Mesenteric fat pad (tissue), 1 donor: ENCODE measurements at places on chromosomes 1 and 21. TPM values are rescaled to one million over a fixed set of nuclear protein-coding genes. Genes with fewer than 3 reads are reported as not detected.

SDCCAG8 gene
- total RNA-seq, result 41.7 TPM

DNA sequence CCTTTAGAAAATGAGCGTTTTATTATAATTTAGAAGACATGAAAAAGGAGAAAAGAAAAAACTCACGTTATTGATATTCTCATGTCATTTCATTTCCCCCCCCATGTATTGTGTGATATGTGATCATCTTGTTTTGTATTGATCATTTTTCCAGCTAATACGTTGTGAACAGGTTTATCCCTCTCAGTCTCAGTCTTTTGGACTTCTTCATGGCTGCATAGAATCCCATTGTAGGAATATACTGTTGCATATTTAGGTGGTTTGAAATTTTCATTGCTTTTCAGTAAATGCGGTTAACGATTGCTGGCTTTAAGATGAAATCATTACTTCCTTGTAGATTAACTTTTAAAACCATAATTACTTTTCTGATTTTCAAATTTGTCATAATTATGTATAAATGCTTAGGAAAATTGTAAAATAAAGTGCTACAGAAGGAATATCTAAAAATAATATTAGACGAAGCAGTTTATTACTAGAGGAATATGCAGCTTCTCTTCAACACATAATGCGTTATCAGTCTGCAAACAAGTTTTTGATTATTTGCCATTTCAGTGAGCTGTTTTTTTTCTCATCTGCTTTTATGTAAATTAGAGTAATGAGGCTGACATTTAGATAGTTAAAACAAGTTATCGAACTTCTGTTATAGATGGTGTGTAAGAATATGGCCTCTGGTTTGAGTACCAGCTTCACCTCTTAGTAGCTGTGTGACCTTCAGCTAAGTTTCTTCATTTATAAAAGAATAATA, 1.8 kb downstream of the SON start:
- no peak for DNase-seq

FAM167B gene
- 7.5 TPM for total RNA-seq

PCAT6 gene
- total RNA-seq, result 1.2 TPM

S100A1 gene
- total RNA-seq, result 12.6 TPM

LORICRIN gene
- not detected for total RNA-seq

GRCh38 chr1:159939678-159940002, 5.8 kb downstream of the IGSF9 start:
- DNase-seq, result no peak

GRCh38 chr1:198595765-198596164, 43.1 kb upstream of the PTPRC start:
- DNase-seq, result no peak

GRCh38 chr1:230753586-230754251, 6.5 kb downstream of the CAPN9 start:
- DNase-seq, result peak; percentile 87
